ENCODE measurements at places on chromosomes 5 and 9. TPM values are rescaled to one million over a fixed set of nuclear protein-coding genes. Genes with fewer than 3 reads are reported as not detected.

DNA sequence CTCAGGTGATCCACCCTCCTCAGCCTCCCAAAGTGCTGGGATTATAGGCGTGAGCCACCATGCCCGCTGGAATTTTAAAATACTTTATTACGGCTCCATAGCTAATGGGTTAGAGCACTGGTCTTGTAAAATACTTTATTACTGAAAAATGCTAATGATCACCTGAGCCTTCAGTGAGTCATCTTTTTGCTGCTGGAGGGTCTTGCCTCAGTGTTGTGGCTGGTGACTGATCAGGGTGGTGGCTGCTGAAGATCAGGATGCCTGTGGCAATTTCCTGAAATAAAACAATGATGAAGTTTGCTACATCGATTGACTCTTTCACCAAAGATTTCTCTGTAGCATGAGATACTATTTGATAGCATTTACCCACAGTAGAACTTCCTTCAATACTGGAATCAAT is 26.0 kb upstream of the GNE start:
- no peak for DNase-seq

DNA sequence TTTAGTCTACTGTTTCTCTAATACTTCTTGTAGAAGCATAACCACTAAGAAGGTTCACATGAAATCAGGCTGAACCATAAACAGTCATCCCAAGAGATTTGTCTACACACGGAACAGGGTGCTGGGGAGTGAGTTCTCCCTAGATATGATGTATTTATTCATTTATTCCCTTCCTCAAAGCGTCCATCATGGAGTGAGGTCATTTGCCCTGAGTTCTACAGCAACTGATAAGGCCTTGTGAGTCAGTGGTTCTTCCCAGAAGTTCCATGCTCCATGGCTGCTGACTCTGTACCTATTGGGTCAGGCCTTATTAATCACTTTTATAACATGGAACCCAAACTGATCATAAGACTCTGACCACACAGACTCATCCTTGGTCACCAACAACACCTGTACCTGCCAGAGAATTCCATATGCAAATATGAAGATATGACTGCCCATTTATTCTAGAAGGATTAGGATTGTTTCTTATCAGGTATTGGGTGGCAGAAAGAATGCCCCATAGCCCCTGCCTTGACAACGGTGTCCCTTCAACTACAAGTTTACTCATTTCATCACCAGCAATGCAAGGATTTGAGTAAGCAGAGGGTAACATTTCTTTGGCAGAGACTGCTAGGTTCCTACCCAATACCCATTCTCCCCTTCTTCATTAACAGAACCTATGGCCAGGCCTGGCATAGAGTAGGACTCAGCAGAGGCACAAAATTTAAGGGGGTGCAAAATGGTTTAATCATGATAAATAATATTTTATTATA is 118.1 kb downstream of the LHFPL2 start:
- no peak for DNase-seq

DNA sequence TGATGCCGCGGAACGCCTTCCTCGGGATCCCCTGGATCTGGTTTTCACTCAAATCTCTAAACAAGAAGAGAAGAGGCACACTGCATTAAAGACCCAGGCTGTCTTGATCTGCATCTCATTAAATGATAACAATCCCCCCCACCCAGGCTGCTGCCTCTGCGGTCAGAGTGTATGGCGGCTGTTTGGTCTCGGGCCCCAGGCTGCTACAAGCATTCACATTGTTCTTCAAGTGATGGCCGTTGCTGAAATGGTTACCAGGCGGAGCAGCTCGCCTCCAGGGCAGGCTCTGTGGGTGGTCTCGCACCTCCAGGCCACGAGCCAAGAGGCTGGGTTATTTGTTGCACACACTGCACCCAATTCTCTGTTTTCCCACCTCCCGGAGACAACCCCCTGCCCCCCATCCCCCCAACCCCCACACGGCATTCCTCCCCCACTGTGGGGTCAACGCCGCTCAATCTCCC is 304.1 kb upstream of the PANK3 start:
- DNase-seq: no peak

DNA sequence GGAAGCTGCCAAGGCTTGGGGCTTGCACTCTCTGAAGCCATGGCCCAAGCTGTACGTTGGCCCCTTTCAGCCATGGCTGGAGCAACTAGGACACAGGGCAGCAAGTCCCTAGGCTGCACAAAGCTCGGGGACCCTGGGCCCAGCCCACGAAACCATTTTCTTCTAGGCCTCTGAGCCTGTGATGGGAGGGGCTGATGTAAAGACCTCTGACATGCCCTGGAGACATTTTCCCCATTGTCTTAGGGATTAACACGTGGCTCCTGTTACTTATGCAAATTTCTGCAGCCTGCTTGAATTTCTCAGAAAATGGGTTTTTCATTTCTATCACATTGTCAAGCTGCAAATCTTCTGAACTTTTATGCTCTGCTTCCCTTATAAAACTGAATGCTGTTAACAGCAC is 83.0 kb upstream of the DAP start:
- DNase-seq: no peak

Gene BTNL8
- not detected for polyA plus RNA-seq
